RWPE2 (cell line): ENCODE measurements at places on chromosomes 13 and 19.

DNA sequence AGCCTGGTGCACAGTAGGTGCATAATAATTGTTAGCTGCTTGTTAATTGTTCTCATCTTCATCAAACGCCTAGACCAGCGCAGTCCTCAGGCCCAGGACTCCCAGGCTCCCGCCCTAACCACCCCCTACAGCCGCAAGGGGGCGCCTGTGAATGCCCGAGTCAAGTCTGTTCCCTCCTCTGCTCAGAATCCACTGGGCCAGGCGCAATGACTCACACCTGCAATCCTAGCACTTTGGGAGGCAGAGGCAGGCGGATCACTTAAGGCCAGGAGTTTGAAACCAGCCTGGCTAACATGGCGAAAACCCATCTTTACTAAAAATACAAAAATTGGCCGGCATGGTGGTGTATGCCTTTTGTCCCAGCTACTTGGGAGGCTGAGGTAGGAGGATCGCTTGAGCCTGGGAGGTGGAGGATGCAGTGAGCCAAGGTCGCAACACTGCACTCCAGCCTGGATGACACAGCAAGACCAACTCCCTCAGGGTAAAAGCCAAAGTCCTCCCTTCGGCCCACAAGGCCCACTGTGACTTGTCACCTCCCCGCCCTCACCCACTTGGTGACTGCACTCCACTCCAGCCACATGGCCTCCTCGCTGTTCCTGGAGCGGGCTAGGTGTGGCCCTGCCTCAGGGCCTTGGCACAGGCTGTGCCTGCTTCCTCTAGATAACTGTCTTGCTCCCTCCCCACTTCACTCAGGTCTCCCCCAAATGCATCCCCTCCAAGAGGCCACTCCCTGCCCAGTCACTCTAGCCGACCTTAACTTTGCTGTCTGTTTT lies 9.1 kb downstream of the ZNF653 start:
- no peak for DNase-seq

DNA sequence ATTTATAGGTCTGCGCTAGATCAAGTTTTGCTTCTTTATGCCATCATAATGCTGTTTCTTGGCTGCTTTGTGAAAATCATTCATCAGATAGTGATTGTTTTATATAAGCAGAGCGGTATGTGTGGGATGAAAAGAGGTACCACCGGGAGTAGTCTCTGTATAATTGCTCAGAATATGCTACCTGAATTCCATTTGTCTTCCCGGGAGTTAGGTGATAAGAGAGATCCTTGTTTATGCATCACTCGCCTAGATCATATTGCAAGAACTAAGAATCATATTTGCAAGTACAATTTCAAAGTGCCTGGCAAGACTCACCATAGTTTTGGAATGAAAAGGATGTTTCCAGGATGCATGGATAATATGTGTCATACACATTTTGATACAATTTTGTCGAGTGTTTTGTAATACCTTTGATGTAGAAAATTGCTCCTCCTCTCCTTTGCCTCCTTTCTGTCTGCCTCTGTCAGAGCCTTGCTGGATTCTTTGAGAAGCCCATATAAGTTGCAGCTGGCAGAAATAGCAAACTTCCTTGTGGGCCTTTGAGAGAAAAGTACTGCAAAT lies 1306.0 kb upstream of the SLC10A2 start:
- no peak for DNase-seq

DNA sequence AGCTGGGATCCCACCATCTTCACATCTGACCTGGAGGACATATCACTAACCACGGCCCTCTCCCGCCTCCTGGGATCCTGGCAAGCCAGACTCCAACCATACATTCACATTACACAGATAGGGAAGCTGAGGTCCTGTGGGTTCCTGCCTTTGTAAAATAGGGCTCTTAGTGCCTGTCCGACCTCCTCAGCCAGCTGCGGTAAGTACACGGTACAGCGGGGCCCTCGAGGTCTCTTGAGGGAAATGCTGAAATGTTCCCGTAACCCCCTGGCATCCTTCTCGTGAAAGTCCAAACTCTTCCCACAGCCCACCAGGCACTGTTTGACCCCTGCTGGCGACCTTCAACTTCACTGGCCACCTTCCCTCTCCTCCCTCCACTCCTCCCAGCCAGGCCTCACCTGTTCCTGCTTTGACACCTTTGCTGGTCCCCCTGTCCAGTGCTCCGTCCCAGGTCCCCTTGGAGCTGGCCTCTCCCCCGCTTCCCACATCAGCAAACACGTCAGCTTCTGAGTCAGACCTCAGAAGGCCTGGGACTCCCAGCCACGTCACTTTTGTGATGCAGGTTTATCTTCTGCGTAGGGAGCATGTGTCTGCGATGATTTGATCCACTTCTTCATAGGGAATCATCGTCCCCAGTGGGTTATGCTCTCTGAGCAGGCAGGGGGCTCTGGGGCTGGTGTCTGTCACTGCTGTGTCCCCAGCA lies 8.8 kb upstream of the GNG7 start:
- DNase-seq = no peak

GRCh38 chr19:15236886-15237285 lies 4.6 kb upstream of the EPHX3 start:
- DNase-seq = no peak

- DNase-seq = peak; percentile 77
Measured at GRCh38 chr19:17333611-17334413, 843 bp downstream of the ANO8 start.

DNA sequence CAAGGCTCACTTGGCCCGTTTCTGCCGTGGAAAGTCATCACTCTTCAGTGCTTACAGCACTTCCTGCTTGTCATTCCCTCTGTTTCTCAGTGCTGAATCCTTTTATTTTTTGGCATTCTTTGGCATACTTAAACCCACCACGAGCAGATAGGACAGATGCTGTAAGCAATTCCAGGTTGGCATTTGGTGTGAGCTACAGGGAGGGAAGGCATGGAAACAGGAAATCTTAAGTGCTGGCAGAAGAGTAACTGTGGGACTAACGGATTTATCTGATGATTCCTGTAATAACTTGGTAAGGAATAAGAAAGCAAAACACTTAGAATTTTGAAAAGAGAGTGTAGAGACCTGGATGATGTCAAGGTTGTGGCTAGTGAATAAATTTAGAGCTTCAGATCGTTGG lies 273.4 kb downstream of the GPC6 start:
- no peak for DNase-seq

- DNase-seq = no peak
Measured at GRCh38 chr13:98786023-98786422, 33.6 kb upstream of the SLC15A1 start.

GRCh38 chr13:39577838-39578491 lies 25.0 kb downstream of the LHFPL6 start:
- DNase-seq = no peak

DNA sequence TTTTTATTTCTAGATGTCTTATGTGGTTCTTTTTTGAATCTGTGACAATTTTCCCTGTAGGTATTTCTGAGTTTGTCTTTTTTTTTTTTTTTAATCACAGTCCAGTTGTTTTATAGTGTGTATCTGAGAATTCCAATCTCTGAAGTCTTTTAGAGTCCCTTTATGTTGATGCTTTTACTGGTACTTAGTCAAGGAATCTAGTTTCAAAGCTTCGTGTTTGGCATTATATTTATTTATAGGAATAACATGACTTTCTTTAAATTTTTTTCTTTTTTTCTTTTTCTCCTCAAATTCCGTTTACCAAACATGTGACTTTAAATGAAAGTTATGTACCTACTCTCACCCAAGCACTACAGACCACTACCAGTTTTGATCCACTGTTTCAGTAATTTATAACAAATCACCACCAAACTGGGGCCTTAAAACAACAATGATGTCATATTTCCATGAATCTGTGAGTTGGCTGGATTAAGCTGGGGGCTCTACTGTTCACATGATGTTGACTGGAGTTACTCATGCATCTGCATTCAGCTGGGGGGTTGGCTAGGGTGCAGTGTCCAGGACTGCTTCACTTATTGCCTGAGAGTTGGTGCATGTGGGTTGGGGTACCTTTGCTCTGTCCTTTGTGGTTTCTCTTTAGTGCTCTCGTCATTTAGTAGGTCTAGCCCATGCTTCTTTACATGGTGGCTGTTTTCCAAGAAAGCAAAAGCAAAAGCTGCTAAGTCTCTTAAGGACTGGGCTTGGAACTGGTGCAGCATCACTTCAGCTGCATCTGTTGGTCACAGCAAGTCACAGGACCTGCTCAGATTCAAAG lies 22.3 kb downstream of the KCTD4 start:
- DNase-seq = no peak

- DNase-seq = no peak
Measured at GRCh38 chr13:86020351-86021002, 221.3 kb upstream of the SLITRK6 start.

DNA sequence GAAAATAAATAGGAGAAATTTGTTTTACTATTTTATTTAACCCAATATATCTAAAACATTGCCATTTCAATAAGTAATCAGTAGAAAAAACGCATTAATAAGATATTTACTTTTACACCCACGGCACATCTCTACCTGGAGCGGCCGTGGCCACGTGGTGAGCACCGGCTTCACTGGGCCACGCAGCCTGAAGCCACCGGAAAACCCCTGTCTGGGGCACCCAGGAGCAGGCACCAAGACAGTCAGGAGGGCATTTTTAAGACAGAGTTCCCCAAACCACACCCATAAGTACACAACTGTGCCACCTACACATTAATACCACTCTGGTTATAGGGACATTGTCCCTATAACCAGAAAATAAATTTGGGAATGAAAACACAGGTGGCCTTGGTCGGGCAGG lies 80.9 kb downstream of the SPACA7 start:
- no peak for DNase-seq

DNA sequence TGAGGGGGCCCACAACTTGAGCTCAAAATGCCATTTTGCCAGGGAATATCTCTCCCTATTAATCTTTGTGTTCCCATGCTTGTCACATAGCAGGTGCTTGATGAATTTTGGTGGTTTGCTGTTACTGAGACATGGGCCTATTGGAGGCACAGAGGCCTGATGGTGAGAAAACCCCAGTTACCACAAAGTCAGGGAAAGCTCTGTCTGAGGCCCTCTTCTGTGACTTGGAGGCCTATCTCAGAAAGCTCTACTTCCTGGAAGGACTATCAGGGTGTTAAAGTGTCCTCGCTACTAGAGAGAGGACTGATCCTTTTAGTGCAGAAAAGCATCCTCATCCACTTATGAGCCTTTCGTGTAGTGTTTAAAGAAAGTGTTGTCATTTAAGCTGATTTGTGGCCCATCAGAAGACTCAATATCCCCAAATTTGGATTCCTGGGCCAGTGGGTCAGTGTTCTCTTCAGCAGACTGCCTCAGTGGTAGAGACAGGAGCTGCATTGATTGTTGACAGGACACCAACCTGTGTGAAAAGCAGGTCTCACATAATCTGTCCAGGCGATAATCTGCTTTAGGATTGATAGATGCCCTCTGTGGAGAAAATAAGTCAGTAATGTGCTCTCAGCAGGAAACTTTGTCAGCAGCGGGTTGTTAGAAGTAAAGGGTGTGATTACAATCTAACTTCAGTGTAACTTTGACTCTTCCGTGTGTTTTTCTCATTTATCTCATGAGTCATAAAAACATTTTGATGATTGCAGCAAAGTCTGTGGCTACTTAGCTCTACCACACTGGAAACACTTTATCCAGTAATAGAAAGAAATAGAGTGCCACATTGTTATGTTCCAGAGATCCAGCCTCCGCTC lies 121.0 kb downstream of the AKAP11 start:
- DNase-seq = no peak

- DNase-seq = no peak
Measured at GRCh38 chr19:862581-863314, 3.3 kb downstream of the CFD start.
